ENCODE measurements at places on chromosomes 2 and 18.

DNA sequence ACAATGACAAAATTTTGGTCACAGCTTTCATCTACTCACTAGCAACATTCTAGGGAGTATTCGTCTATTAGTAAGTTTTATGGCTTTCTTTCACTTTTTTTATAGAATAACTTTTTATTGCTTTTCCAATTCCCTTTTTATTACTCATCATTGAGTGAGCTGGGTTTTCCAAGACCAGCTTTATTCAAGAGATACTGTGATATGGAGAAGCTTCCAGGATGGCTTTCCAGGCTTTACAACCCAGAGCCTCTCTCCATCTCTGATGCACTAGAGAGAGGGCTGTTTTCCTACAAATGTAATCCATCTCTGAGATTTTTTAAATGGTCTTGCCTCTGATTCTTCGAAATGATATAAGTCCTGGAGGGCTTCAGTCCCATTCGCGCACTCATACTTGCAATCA is 118.3 kb downstream of the LDLRAD4 start:
- DNase-seq = no peak

DNA sequence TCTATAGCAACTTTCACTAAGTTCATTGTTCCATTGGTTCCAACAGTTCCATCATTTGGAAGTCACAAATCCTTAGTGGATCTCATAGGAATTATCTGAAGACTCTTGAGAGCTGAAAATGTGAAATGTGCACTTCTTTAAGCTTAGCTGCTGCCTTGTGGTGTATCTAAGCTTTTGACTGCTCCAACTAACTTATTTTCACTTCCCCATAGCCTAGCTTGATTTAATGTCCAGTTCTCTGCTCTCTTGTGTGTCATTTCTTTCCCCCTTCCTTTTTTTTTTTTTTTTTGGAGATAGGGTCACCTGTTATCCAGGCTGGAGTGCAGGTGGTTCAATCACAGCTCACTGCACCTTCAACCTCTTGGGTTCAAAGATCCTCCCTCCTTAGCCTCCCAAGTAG is 34.9 kb upstream of the CD302 start:
- peak; percentile 7 for DNase-seq

DNA sequence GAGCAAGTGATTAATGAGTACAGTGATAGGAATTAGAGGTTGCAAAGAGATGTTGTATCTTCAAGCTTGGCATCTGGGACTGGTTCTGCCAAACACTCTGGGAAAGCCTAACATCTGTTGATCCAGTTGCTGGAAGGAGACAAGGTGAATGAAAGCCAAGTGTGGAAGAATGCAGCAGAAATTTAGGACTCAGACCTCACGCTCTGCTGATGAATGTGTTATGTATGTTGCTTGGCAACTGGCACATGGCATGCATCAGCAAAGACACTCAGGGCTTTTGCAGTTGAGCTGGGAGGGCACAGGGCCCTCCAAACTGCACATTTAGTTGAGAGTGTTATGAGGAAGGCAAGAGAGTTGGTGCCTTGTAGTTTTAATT is 105.5 kb downstream of the COLEC12 start:
- DNase-seq = no peak

DNA sequence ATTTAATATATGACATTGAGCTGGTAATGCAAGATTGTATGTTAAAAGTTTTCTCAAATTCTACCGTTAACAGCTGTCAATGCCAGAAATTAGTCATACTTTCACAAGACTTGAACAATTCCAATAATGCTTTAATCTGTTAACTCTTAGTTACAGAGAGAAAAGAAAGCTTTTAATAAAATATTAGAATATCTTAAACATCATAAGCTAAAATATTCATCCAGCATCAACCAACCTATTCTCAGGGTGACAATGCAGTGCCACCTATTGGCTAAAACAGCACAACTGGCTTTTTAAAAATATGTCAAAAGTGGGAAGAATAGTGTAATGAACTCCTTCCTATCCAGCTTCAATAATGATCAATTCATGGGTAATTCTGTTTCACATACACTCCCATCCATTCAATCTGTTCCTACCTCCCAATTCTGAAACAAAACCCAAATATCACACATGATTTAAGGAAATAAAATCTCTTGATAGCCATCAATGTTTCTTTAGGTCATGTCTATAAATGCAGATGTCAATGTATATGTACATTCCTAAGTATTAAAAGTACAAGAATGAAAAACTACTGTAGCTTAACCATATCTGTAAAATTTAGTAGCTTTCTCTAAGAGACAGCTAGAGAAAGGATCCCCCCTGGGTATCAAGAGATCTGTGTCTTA is 79.8 kb upstream of the CCDC141 start:
- DNase-seq = no peak

- no peak for DNase-seq
Measured at GRCh38 chr18:36025025-36025424, 42.3 kb downstream of the RPRD1A start.

GRCh38 chr2:54384301-54385203 is 71.6 kb upstream of the SPTBN1 start:
- DNase-seq = no peak

- no peak for DNase-seq
Measured at GRCh38 chr2:237627441-237628246, at the start of gene LRRFIP1. TSS of gene LRRFIP1 (plus strand) at chr2:237627587. CDS start at chr2:237627645, 58 bp downstream.

DNA sequence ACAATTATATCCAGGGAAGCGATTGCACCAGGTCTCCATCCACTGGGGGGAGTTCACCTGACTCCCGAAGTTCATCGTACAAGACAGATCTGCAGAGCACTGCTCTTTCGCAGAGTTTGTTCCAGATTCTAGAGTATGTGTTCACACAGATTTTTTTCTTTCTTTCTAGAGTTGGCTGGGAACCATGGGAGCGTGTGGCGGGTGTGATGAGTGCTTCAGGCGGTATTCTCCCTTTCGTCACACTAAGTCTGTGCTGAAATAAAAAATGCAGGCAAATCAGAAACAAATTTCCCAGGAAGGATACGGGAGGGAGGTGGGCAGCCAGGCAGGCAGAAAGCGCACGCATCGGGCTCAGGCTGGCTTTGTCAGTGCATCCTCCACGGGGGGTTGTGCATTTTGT is 129.8 kb upstream of the SOX11 start:
- DNase-seq = no peak

DNA sequence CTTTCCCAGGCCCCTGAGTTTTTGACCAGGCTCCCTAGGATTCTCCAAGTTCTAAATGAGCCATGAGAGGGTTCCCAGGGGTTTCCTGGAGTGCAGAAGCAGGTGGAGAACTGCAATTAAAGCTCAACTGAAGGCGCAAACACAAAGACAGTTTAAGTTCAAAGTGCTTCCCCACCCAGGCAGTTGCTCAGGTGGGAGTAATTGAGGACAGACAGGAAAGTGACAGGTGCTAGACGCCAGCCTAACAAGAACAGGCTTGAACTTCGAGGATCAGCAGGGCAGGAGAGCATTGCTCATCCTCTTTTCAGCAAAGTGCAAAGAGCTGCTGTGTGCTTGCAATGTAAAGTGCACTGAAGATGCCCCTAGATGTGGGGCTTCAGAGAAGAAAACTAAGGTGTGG is 77.2 kb upstream of the ST8SIA3 start:
- DNase-seq = no peak

DNA sequence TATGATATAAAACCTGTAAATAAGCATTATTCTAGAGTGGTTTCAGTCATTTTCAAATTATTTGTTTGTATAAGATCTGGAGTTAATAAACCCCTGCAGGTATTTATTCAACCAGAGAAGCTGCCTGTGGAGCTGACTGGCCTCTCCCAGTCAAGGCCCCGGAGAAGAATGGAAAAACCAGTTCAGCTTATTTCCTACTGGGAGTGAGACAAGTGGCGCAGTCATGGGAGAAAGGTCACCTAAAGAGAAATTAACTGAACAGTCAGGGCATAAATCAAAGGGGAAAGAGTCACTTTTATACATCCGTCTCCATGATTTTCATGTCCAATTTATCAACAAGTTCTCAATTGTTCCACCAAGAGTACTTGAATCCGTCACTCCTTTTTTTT is 240.9 kb downstream of the RNF152 start:
- DNase-seq = no peak

DNA sequence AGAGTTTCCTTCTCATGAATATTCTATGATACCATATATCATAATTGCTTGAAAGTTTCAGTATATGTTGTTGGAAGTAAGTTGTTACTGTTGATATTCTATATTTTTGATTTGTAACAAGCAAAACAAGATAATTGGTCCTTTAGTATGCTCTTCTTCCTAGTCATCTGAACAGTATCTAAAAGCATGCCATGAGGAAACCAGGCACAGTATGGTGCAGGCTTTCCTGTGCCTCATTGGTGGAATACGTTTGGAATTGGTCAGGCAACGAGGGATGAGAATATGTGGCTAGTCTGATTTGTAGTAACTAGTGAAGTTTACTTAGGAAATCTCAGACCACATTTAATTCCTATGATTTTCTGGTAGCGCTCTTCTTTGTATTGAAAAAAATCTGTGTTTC is 22.8 kb downstream of the ASXL3 start:
- DNase-seq = no peak

DNA sequence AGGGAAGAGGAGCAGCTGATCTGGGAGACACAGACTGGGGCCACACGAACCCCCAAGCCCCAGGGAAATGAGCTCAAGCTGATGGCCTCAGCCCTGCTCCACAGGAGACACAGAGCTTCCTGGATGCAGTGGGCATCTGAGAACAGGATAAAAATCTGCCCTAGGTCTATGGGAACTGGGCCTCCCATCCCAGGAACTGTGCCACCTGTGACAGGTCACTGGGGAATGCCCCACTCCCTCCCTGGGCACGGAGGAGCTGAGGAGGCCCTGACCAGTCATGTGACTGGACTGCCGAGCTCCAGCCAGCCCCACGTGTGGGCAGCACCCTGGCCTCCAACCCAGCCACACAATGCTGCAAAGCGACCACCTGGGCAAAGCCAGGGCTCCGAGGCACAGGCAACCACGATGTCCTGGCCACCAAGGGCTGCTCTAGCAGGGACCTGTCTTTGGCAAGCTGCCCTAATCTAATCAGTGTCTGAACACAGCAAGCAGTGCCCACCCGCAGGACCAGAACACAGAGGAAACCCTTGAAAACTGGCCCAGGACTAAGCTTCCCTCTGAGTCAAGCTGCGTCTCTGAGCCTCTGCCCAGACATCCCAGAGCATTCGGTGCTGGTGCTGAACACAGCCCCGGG is 57.8 kb upstream of the ID2 start:
- no peak for DNase-seq

- peak; percentile 31 for DNase-seq
Measured at GRCh38 chr2:216698895-216699294, 3.5 kb upstream of the IGFBP5 start.

GRCh38 chr2:96107708-96108065 is 8.7 kb downstream of the ADRA2B start:
- no peak for DNase-seq

DNA sequence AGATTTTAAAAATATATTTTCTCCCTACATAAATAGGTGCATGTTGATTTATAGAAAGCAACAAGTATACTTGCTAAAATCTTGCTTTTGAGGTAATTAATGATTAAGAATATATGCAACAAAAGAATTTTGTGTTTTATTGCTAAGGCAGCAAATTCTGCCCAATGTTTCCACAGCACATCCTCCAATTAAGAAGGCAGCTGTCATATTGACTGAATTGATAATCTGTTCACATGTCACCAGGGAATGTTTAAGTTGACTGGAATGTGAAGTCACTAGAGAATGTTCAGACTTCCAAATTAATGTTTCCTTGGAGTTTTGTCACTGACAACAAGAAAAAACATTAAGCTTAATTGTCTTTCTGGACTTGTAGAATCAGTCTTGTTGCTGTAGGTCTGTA is 1602.7 kb upstream of the SLC39A10 start:
- DNase-seq = no peak

- no peak for DNase-seq
Measured at GRCh38 chr18:11713756-11714155, 24.7 kb downstream of the GNAL start.

GRCh38 chr18:74521068-74521725 is 13.1 kb upstream of the CNDP1 start:
- no peak for DNase-seq

DNA sequence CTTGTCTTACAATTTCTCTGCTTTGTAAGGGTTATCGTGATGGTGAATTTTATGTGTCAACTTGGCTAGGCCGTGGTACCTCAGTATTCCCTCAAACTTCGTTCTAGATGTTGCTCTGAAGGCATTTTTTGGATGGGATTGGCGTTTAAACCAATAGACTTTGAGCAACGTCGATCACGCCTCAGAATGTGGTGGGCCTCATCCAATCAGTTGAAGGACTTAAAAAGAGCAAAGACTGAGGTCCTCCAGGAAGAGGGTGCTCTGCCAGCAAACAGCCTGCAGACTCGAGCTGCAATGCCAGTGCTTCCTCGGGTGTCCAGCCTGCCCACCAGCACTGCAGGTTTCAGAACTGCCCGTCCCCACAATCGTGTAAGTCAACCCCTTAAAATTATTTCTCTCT is 145.8 kb upstream of the SALL3 start:
- no peak for DNase-seq

DNA sequence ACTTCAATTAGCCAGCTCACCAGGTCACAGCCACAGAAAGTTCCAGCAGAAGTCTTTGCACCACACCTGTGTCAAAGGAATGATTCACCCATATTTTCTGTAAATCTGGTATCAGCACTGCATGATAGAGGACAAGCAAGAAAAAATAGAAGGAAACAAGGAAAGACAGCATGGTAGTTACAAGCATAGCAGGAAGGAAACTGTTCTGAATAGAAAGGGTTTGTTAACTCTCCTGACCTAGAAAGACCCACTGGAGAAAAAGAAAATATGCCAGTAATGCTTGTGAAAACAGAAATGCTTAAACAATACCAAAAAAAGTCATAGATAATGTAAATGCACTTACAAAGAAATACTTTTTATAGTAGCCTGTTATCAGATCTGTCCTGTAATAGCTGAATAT is 40.8 kb downstream of the SCRN3 start:
- DNase-seq = no peak

DNA sequence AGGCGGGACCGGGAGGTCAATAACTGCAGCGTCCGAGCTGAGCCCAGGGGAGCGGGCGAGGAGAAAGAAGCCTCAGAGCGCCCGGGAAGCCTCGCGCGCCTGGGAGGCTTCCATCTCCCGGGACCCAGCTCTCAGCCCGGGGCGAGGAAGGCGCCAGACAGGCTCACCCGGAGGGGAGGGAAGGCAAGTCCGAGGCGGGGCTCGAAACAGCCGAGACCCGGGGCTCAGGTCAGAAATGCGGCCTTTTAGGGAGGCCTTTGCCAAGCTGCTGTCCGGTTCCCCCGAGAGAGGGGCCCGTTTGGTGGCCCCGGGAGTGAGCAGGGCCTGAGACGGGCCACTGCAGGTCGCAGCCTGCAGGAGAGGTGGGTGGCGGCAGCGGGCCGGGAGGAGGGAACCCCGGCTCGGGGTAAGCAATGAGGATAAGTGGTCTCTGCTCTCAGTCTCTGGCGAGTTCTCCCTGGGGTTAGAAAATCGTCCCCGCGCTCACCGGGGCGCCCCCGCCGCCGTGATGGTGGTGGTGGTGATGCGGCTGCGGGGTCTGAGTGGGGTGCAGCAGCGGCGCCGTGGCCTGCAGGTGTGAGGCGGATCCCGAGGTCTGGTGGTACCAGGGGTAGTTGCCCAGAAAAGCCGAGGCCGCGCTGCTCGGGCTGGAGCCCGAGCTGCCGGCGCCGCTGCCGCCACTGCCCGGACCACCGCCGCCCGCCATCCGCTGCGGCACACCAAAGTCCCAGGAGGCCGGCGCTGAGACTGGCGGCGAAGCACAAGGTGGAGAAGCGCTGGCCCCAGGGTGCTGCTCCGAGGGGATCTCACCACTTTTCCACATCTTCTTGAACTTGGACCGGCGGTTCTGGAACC is 2.4 kb downstream of the DLX2 start:
- DNase-seq = no peak

- DNase-seq = no peak
Measured at GRCh38 chr2:66555501-66556324, 120.8 kb downstream of the MEIS1 start.

- DNase-seq = no peak
Measured at GRCh38 chr2:217714287-217714751, 288.5 kb downstream of the TNS1 start.
